Activated B cell treated with CpG ODN at 0.5 μM for 24 hours (primary cell): ENCODE measurements at places on chromosomes 5 and 9. TPM values are rescaled to one million over a fixed set of nuclear protein-coding genes. Genes with fewer than 3 reads are reported as not detected.

PRDM9 gene
- not detected in 2 replicates for total RNA-seq

GRCh38 chr9:38442473-38443096 lies 18.3 kb upstream of the IGFBPL1 start:
- H3K36me3 ChIP-seq = no peaks in the 10 kb centered on the region
- no peak overlapping the region for H3K4me3 ChIP-seq
- H3K27me3 ChIP-seq = peaks cover 31% of the 10 kb centered on the region
- no peak for DNase-seq

GRCh38 chr5:152505442-152506042 lies 100.5 kb upstream of the NMUR2 start:
- no peak for DNase-seq
- peaks cover 5% of the 10 kb centered on the region for H3K4me1 ChIP-seq
- H3K27ac ChIP-seq = no peak overlapping the region
- no peak overlapping the region for H3K4me3 ChIP-seq

DNA sequence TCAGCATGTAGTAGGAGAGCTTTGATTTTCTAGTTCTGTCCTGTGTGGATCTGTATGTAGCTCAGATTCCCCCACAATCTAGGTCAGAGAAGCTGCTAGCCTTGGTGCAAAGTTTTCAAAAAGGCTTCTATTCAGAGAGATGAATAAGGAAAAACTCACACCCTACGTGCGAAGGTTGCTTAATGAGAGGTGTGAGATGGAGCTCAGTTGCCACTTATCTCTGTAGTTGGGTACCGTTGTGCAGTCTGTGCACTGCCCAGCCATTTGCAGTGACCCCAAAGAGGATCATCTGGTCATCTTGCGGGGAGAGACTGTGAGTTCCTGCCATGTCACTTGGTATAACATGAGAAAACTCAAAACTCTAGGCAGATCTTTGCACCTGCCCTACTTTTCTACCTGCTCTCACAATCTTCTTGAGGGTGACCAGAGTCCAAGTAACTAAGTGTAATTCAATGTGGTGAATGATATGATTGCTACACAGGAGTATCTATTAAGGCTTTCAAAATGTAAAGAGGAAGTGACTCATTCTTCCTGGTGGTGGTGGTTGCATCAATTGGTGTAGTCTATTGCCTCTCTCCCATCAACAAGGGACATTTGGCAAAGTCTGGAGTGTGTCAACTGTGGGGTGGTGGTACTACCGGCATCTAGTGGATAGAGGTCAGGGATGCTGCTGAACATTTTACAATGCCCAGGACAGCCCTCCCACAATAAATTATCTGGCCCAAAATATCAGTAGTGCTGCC lies 65.2 kb downstream of the TMC1 start:
- no peak for DNase-seq
- H3K36me3 ChIP-seq = no peaks in the 10 kb centered on the region
- H3K27me3 ChIP-seq = peaks cover 5% of the 10 kb centered on the region
- no peak overlapping the region for H3K4me3 ChIP-seq

LRRC19 gene
- total RNA-seq = not detected in 2 replicates

DNA sequence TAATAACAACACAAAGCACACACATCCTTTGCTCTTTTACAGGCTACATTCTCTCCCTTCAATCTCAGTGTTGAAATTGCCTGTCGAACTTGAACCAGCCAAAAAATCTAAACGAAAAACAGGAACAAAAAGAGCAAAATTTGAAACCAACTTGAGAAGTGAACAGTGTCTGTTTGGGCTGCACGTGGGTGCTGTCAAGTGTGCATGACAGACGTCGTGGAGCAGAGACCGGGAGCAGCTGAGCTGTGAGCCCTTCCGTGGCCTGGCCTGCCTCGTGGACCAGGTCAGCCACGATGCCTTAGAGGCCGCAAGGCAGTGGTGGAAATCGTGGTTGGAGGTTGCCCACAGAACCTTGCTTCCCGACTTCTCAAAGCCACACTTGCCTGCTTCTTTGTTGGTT lies 34.8 kb upstream of the DENND1A start:
- H3K36me3 ChIP-seq = no peaks in the 10 kb centered on the region
- no peak overlapping the region for H3K4me3 ChIP-seq
- peaks cover 14% of the 10 kb centered on the region for H3K4me1 ChIP-seq
- peaks cover 24% of the 10 kb centered on the region for H3K27me3 ChIP-seq

DNA sequence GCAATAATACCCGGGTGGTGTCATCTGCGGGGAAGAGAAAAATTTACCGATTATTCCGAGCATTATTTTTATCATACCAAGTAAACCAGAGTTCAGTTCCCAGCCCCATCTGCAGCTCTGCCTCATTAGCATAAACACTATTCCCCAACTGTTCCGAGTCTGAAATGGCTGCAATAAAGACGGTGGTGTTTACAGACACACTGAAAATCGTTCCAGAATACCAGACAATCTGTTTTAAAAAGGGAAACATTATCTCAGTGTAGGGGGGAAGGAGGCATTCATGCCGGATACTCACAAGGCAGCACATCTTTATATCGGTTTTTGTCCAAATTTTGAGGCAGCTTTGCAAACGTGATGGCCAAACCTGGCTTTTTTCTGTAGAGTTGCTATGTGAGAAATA lies 70.3 kb upstream of the EPB41L4B start:
- no peak for DNase-seq
- H3K4me3 ChIP-seq = no peak overlapping the region
- peaks cover 9% of the 10 kb centered on the region for H3K27me3 ChIP-seq
- H3K36me3 ChIP-seq = no peaks in the 10 kb centered on the region
- no peak overlapping the region for H3K27ac ChIP-seq
- no peaks in the 10 kb centered on the region for H3K4me1 ChIP-seq

POU5F2 gene
- total RNA-seq = 2.1 and 2.9 TPM in 2 replicates

LHX3 gene
- total RNA-seq = 0.17 TPM in 1 of 2 replicates, not detected in the other

PTCH1 gene
- 5.9 and 8.6 TPM in 2 replicates for total RNA-seq

KCNT1 gene
- not detected in 2 replicates for total RNA-seq

DNA sequence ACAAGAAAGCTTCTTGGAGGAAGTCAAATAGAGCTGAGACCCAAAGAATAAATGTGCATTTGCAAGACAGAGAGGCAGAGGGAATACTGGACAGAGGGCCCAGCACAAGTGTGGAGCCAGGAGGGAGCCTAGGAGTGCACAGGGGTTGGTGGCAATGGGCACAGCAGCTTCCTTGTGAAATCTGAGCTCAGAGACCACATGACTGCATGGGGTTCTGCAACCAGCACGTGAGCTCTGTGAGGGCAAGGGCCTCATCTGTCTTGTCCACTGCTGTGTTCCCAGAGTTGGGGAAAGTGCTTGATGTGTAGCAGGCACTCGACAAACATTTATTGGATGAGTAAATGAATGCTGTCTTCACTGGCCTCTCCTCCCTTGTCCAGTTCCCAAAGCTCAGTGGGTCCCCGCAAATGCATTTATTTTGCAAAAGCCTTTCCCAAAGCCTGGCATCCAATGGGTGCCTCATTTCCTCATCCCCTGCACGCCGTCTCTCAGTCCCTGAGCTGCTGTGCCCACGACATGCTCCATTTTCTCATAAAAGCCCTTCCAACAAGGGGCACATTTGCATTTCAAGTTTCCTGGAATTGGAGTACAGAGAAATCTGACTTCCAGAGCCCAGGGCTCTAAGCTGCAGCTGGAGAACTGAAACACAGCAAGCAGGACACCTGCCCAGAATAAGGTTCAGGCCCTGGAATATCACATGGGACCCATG lies 58.5 kb downstream of the KCNIP1 start:
- H3K4me3 ChIP-seq = no peak overlapping the region
- peaks cover 12% of the 10 kb centered on the region for H3K27me3 ChIP-seq
- no peaks in the 10 kb centered on the region for H3K4me1 ChIP-seq
- H3K36me3 ChIP-seq = no peaks in the 10 kb centered on the region
- no peak overlapping the region for H3K27ac ChIP-seq

- no peaks in the 10 kb centered on the region for H3K36me3 ChIP-seq
- H3K4me1 ChIP-seq = peaks cover 4% of the 10 kb centered on the region
- H3K27ac ChIP-seq = no peak overlapping the region
Observed at GRCh38 chr5:136070486-136071285, 41.9 kb downstream of the TGFBI start.

GHR gene
- total RNA-seq = not detected in 2 replicates

GRCh38 chr9:86829496-86830046 lies 117.7 kb downstream of the GAS1 start:
- no peaks in the 10 kb centered on the region for H3K4me1 ChIP-seq
- H3K27ac ChIP-seq = no peak overlapping the region
- no peak overlapping the region for H3K4me3 ChIP-seq

PLAC8L1 gene
- 0.37 and 0.78 TPM in 2 replicates for total RNA-seq

GRCh38 chr5:76473661-76474060 lies 70.6 kb downstream of the IQGAP2 start:
- H3K4me3 ChIP-seq = no peak overlapping the region
- no peaks in the 10 kb centered on the region for H3K36me3 ChIP-seq
- H3K27me3 ChIP-seq = no peaks in the 10 kb centered on the region
- no peak for DNase-seq
- H3K4me1 ChIP-seq = peaks cover 9% of the 10 kb centered on the region

DNA sequence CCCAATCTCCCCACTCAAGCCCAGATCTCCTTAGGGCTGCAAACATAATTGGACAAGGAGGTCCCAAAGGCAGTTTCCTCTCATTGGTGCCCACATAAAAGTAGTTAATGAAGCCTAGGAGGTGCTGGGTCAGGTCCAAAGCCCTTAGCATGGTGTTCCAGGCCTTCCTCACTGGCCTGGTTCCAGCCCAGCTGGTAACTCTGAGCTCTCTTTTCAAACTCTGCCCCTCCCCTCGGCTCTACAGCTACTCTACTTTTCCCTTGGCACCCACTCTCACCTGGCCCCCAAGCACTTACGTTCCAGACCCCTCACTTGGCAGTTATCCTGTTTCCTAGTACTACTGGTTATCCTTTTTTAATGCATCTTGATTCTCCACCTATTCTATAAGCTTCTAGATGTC lies 9.9 kb downstream of the SEPTIN8 start:
- DNase-seq = no peak
- no peaks in the 10 kb centered on the region for H3K27me3 ChIP-seq
- H3K4me1 ChIP-seq = no peaks in the 10 kb centered on the region
- no peak overlapping the region for H3K27ac ChIP-seq

GRCh38 chr5:112356178-112356956 lies 62.7 kb downstream of the EPB41L4A start:
- DNase-seq = no peak
- no peaks in the 10 kb centered on the region for H3K36me3 ChIP-seq
- H3K27me3 ChIP-seq = peaks cover 1% of the 10 kb centered on the region
- no peak overlapping the region for H3K4me3 ChIP-seq
- no peaks in the 10 kb centered on the region for H3K4me1 ChIP-seq
- H3K27ac ChIP-seq = no peak overlapping the region

DNA sequence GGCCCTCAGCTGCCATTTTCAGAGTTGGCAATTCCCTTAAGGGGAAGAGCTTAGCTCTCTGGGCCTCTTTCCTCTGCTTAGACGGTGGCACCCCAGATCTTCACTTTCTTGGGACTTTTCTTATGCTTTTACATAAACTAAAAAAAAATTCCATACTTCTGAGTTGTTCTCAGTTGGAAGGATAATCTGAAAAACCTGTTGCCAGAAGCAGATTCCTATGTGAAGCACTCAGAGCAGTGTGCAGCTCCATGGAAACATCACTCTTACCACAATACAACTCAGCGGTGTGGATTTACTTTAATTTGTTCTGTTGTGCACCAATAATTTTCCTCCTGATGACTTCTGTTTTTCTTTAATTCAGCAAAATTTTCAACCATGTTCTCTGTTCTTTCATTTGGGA lies 44.1 kb upstream of the MROH2B start:
- no peak overlapping the region for H3K27ac ChIP-seq
- no peaks in the 10 kb centered on the region for H3K27me3 ChIP-seq
- H3K4me1 ChIP-seq = no peaks in the 10 kb centered on the region
- no peaks in the 10 kb centered on the region for H3K36me3 ChIP-seq

- peaks cover 7% of the 10 kb centered on the region for H3K27me3 ChIP-seq
- H3K4me3 ChIP-seq = peak overlapping the region; percentile 57
Observed at GRCh38 chr9:133199648-133200321, 9.3 kb downstream of the OBP2B start.

FAM240B gene
- total RNA-seq = not detected in 2 replicates

HMCN2 gene
- not detected in 2 replicates for total RNA-seq

DNA sequence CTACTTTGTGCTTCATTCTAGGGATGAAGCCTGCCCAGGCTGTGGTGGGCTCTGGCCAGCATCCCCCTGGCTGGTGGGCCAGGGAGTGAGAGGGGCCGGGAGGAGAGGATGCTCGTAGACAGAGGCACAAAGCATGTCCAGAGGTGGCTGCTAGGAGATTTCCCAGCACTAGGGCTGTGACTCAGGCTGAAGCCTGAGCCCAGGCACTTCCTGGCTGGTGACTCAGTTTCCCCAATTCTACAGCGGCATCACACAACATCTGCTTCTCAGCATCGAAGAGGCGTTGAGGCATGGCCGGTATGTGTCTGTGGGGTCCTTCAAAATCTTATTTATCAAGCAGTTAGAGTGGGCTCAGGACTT lies 55.6 kb downstream of the DUSP1 start:
- no peak overlapping the region for H3K4me3 ChIP-seq
- H3K4me1 ChIP-seq = peaks cover 8% of the 10 kb centered on the region
- peaks cover 15% of the 10 kb centered on the region for H3K27me3 ChIP-seq
- H3K36me3 ChIP-seq = no peaks in the 10 kb centered on the region

PDE6A gene
- not detected in 2 replicates for total RNA-seq

LRRTM2 gene
- total RNA-seq = 0.07 and 0.29 TPM in 2 replicates

SEMA6A gene
- 0.20 TPM in 2 replicates for total RNA-seq

TRIP13 gene
- 3.5 and 4.1 TPM in 2 replicates for total RNA-seq

GRCh38 chr5:108728566-108729241 lies 19.0 kb upstream of the FER start:
- no peaks in the 10 kb centered on the region for H3K27me3 ChIP-seq
- H3K4me1 ChIP-seq = peaks cover 50% of the 10 kb centered on the region
- peak overlapping the region; percentile 85 for H3K4me3 ChIP-seq
- H3K36me3 ChIP-seq = peaks cover 5% of the 10 kb centered on the region
- peak overlapping the region; percentile 96 for H3K27ac ChIP-seq
- DNase-seq = no peak

DNA sequence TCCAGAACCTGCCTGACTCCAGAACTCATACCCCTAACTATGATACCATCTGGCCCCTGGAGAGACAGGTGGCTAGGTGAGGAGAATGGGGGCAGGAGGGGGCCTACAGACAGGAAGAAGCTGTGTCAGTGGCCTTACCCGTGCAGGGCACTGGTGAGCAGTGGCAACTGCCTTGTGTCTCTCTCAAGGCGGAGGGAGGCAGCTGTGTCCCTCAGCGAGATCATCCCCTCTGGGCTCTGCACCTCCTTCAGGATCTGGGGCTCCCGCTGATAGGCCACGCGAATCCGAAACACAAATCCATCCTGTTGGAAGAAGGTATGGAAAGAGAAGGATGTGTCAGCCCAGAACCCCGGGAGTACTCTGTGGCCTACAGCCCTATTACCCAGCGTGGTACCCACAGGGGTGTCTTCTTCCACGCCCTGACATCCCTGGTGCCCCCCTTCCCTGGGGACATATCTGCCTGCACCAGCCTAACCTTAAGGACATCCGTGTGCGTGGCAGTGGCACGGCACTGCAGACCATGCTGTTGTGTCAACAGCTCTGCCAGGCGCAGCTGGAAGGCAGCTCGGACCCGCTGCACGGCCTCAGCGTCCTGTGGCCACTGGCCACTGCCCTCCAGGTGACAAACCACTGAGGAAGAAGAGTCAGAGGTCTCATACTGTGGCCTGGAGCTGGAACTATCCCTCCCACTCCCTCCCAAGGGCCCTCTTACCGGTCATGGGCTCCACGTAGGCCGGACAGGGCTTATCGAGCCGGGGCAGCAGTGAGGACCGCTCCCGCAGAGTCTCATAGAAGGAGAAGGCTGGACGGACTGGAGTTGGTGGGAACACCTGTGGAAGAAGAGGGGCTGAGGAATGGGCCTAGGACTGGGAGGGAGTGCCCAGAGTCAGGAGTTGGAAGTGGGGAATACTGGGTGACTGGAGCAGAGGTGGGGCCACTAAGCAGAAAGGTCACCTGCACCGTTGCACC lies 7.8 kb downstream of the NOL6 start:
- no peak overlapping the region for H3K27ac ChIP-seq
- no peaks in the 10 kb centered on the region for H3K4me1 ChIP-seq
- H3K27me3 ChIP-seq = no peaks in the 10 kb centered on the region
- DNase-seq = no peak
- no peak overlapping the region for H3K4me3 ChIP-seq

CCL21 gene
- total RNA-seq = not detected in 2 replicates

IFNA6 gene
- total RNA-seq = not detected in 2 replicates
